AG10803 (cell line): ENCODE measurements at places on chromosomes 7 and 10.

DNA sequence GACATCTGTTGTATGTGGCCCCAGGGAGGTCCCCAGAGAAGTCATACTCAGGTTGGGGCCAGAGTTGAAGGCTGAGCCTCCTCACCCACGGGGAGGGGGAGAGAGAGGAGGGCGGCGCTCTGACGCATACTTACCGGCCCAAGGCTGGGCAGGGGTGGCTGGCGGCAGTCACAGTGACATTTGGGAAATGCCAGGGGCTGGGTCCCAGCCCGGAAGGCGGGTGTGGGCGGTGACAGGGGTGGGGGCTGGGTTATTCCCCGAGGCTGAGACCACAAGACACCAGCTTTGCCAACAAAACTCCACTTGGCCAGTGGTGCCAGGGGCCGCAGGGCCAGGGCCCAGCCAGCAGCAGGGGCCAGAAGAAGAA lies 41.1 kb downstream of the RASGEF1A start:
- no peak for DNase-seq

DNA sequence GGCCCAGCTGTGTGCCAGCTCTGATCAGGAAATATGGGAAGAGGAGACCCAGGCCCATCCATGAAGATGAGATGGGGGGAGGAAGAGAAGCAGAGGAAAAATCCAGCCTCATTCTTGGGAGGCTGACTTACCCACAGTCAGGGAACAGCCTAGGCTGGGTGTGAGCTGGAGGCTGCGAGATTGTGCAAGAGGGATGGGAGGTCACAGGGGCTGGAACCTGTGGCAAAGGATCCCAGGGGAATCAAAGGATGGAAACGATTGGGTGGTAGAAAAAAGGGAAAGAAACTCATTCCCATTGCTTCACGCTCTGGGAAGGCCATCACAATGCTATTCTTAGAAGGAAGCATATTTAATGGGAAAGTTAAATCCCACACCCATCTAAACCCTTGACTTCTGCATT lies 26.7 kb upstream of the CRHR2 start:
- DNase-seq: peak; percentile 61

DNA sequence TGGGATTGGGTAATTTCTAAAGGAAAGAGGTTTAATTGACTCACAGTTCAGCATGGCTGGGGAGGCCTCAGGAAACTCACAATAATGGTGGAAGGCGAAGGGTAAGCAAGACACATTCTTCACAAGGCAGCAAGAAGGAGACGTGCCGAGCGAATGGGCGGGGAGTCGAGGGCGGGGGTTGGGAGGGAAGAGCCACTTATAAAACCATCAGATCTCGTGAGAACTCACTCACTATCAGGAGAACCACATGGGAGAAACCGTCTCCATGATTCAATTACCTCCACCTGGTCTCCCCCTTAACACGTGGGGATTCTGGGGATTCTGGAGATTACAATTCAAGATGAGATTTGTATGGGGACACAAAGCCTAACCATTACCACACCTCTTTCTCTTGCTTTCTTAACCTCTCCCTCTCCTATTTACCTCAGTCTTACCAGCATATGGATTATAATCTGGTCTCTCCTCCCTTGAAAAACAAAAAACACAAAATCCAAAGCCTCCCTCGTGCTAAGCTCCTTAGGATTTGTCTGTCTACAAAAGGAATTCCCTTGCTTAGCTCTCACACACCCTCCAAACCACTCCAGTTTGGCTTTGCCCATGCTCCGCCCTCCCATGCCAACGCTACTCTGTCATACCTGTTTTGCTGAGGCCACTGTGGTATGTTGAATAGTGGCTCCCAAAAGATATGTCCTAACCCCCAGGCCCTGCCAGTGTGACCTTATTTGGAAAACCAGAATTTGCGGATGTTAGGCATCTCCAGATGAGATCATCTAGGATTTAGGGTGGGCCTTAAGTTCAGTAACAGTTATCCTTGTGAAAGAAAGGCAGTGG lies 19.6 kb upstream of the EFCAB10 start:
- peak; percentile 26 for DNase-seq

DNA sequence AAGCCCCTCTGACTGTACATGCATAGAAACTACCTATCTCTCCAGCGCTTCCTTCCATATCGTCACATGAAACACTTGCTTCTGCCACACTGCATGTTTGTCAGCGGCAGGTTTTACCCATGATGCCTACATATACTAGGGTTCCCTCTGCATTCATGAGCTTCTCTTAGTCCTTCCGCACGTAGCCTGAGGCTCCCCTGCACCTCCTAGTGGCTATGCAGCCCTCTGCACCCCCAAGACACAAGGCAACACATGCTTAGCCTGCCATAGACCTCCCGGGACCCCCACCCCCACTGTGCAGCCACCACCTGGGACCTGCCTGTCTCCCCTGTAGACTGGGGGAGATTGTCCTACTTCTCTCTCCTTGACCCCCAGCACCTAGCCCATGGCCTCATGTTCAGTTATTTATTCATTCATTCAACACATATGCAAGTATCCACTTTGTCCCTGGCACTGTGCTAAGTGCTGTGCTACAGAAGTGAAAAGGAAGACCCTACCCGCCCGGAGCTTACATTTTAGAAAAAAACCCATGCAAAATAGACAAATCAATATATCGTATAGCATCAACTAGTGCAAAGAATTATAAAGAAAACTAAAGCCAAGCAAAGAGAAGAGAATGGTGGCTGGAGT lies 23.5 kb downstream of the TMEM273 start:
- DNase-seq: peak; percentile 41

GRCh38 chr10:7119325-7120015 lies 291.4 kb downstream of the SFMBT2 start:
- no peak for DNase-seq

DNA sequence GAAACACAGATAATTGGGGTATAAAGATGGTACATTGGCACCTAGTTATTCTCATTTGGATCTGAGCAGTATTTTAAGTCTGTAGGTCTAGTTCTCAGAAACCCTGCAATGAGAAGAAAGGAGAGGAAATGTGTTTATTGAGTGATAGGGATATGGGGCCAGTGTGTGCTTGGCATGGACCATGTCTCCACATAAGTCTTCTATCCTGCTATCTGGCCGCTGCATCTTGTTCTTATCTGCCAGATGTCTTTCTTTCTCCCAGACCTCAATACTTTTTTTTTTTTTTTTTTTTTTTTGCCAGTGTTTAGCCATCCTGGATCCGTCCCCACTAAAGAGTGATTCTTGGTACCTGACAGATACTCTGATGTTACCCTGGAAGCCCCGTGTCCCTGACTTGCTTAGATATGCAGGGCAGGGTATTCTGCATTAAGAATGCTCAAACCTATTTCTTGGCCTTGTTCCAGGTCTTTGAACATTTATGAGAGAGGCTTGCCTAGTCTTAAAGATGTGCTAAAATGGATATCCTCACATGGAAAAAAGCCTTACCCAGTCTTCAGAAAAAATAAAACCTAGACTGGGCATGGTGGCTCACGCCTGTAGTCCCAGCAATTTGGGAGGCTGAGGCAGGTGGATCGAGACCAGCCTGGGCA lies 10.0 kb downstream of the MTURN start:
- no peak for DNase-seq

- DNase-seq: peak; percentile 83
These were observed 1.8 kb upstream of the CCDC6 start for GRCh38 chr10:59907918-59908807.

GRCh38 chr10:110479710-110480109 lies 18.0 kb upstream of the DUSP5 start:
- no peak for DNase-seq

DNA sequence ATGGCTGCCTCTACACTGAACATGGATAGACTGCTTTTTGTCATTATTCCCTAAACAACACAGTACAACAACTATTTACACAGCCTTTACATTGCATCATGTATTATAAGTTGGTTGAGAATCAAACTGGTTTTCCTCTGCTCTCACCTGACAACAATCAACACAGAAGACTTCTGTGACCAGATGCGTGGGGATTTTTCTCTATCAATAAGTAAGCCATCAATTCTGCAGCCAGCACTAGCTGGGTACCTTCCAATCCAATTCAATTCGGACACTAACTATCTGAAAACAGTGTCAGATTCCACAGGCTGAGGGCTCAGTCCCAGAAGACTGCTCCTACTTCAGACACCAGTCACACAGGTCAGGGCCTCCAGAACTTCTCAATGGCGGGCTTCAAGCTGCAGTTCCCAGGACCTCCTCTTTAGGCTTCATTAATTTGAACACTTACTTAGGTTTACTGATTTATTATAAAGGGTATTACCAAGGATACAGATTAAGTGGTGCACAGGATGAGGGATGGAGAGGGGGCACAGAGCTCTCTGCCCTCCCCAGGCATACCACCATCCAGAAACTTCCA lies 36.4 kb upstream of the ASL start:
- no peak for DNase-seq

DNA sequence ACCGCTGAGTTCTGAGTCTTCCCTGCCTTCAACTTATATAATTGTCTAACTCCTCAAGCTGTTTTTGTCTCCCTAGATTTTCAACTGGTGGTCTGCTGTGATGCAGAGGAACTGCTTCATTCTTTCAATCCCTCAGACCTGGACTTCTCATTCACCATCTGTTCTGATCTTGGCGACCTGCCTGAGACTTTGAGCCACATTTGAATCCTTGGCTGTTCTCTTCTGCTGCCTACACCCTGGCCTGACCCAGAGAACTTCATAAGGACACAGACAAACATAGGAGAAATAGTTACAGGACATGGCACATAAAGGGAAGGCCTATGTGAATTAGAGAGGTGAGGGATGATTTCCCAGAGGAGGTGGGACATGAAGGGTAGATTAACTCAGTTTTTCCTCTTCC lies 326.7 kb downstream of the PTEN start:
- DNase-seq: peak; percentile 28

DNA sequence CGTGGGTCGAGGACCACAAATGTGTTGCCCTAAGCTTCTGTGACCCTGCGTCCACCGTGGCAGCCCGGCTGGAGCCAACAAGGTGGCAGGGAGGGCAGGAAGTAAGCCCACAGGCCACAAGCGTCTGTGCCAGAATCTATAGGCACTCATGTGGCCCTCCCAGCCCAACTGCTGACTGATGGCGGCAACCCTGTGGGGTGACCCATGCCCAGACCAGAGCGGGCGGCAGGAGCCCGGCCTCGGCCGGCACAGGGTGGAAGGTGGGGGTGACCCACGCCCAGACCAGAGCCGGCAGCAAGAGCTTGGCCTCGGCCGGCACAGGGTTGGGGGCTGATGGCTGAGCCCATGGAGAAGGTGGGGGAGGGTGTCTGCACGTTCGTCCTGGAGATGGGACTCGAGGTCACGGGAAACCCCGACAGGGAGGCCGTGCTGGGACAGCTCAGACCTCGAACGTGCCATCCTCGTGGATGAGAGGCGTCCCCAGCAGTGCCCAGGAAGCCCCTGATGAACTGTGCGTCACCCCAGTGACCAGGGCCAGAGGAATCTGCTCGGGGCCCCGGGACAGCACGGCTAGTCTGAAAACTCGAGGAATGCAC lies 181.0 kb downstream of the ELFN1 start:
- no peak for DNase-seq

DNA sequence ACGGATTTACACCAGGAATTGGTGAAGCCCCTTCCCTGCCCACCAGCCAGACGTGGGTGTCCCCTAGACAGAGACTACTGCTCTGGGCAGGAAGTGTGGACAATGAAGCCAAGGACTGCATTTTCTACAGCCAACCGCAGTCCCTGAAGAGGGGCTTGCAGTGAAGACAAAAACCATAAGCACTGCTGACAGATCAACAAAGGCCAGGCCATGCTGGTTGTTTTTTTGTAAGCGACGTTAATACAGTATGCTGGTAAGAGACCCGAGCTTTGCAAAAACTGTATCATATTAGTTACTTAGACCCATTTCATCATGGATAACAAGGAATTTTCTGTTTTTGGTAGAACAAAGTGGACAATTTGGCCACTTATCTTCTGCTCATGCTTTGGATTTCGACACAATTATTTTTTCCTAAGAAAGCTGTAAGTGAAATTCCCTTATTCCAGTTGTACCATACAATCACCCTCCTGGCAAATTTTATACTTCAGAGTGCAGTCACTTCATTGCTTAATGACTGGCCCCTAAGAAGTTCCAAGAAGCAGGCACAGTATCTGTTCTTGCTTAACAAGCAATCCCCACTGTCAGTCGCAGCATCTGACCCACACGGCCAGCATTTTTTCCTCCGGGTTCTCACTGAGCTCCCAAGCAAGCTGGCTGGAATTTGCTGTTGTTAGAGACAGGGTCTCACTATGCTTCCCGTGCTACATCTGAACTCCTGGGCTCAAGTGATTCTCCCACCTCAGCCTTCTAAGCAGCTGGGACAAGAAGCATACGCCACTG lies 163.5 kb downstream of the PARD3 start:
- DNase-seq: peak; percentile 48

GRCh38 chr10:44992070-44992731 lies 8.5 kb upstream of the ZNF22 start:
- no peak for DNase-seq

DNA sequence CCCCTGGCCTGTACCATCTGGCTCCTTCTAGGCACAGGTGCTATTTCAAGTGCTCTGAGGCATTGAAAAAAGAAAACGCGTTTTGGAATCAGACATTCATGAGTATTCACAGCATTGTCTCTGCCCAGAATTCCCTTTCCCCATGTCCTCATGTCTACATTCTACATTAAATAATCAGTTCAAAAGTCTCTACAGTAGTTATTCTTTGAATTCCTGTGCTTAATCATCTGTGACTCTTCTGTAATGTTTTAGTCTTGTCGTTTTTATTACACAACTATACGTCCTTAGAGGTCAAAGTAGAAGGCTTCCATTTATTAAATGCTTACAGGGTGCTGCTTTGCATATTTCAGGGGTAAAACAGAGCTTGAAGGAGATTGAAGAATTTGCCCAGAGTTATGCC lies 95.7 kb downstream of the BICC1 start:
- DNase-seq: peak; percentile 29

- DNase-seq: peak; percentile 88
These were observed 139.3 kb downstream of the GLI3 start for GRCh38 chr7:42097752-42098151.

GRCh38 chr10:5369362-5370158 lies 4.8 kb downstream of the UCN3 start:
- DNase-seq: no peak

GRCh38 chr7:120272261-120272660 lies 714 bp upstream of the KCND2 start:
- DNase-seq: peak; percentile 42

DNA sequence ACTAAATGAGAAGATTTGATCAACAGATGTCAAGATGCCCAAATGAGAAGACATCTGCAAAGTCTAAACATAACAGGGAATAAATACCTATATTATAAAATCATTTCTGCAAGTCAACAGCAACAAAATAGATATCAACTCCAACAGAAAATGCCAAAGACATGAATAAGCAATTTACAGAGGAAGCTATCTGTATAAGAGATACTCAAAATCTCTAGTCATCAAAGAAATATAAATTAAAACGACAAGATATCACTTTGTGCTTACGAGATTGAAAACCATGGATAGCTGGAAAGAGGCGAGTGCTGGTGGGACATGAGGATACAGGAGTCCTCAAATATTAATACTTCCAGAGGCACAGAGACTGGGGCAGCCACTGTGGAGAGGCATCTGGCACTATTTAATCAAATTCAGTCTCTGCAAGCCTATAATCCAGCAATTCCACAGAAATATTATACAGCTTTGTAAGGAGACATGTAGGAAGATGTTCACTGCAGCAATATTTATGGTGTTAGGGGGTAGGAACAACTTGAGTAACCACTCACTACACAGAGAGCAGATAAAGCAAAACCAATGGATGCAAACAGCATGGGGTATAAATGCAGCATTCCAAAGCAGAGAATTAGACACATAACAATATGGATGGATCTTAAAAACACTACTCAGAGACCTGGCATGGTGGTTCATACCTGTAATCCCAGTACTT lies 4.8 kb downstream of the DNMBP start:
- DNase-seq: peak; percentile 22

GRCh38 chr10:63206576-63206975 lies 73.4 kb downstream of the NRBF2 start:
- DNase-seq: no peak
